Fibroblast of skin of left quadriceps (primary cell): ENCODE measurements at places on chromosomes 7 and 10.

- DNase-seq, result no peak
Measured at GRCh38 chr10:43585046-43585445, 10.6 kb upstream of the ZNF239 start.

DNA sequence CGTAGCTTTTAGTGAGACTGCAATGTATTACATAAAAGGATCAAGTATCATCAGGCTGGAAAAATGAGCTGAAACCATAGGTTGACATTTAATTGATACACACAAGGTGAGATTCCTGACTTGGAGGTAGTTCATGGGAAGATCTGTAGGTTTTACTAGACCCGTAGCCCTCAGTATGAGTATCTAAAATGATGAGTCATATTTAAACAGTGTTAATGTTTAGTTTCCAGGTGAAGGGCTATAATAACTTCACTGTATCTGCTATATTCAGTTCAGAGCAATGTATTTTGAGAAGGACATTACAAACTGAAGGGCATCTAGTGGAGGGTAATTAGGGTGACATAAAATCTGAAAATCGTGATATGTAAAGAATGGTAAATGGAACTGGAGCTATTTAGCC lies 35.0 kb downstream of the ENTPD1 start:
- DNase-seq, result no peak

- peak; percentile 85 for DNase-seq
Measured at GRCh38 chr7:43658718-43659548, 70.4 kb downstream of the COA1 start.

GRCh38 chr10:11401264-11402235 lies 209.9 kb downstream of the USP6NL start:
- DNase-seq, result no peak

DNA sequence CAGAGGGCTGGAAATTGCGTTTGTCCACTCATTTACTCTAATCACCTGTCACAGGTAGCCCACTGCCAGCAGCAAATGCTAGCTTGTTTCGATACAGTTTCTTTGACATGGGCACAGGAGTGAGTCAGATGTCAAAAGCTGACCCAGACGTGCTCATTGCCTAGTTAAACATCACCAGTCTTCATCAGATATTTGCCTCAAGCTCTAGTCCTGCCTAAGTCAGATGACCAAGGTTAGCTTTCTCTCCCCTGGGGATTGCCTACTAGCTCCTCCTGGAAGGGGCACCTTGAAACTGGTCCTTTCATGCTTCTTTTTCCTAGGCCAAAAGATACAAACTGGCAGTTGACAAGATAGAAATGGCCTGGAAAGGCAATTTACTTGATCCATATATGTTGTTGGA lies 35.2 kb downstream of the GPAM start:
- no peak for DNase-seq

DNA sequence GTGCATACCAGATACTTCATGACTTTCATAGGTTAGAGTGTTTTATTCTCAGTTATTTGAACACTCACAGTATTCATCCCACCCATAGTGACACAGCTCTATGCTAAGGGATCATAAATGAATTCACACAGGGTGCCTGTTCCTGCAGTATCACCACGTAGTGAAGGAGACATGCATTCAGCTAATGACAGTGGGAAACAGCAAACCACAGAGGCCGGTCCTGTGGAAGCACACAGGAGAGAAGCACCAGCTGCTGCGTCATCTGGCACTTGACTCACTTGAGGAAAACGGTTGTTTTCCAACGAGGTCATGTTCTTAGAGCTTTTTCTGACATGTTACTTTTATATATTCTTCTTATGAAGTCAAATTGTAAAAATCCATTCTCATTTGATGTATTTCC lies 73.0 kb downstream of the UBE3C start:
- DNase-seq, result no peak

DNA sequence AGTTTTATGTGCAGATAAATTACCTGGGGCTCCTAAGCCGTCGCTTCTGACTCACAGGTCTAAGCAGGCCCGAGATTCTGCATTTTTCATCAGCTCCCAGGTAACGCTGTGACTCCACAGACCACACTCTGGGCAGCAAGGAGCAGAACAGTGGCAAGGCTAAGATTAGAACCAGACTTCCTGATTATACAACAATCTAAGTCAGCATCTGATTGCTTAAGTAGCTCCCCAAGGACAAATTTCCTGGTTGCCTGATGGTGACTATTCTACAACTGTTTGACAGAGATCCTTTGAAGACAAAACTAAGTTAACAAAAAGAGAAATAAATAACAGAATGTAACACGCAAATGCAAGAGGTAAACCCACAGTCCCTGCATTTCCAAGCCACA lies 69.0 kb downstream of the CREB3L2 start:
- no peak for DNase-seq

GRCh38 chr7:150317748-150318444 lies 5.3 kb upstream of the LRRC61 start:
- no peak for DNase-seq

- DNase-seq, result no peak
Measured at GRCh38 chr10:20085115-20085514, 268.9 kb downstream of the PLXDC2 start.

GRCh38 chr7:80916770-80917741 lies 1.8 kb downstream of the SEMA3C start:
- no peak for DNase-seq
